ENCODE measurements at places on chromosomes 13 and 19. TPM values are rescaled to one million over a fixed set of nuclear protein-coding genes. Genes with fewer than 3 reads are reported as not detected.

Gene CYSLTR2
- 1.2 TPM for total RNA-seq

Gene MEF2B
- not detected for total RNA-seq

Gene SLITRK5
- not detected for total RNA-seq

Gene TNFSF13B
- total RNA-seq = 12.6 TPM

Gene LIM2
- total RNA-seq = not detected

Gene SGCG
- not detected for total RNA-seq

Gene CEACAM19
- total RNA-seq = 4.4 TPM

Gene ZNF254
- 14.3 TPM for total RNA-seq

Gene FAM187B
- not detected for total RNA-seq

Gene KL
- 2.5 TPM for total RNA-seq

Gene ZNF888
- total RNA-seq = 4.9 TPM

Gene MISP
- 680 TPM for total RNA-seq

Gene CACNG8
- total RNA-seq = not detected

Gene ZNF274
- 46.8 TPM for total RNA-seq

Gene HCST
- total RNA-seq = not detected

Gene ZNF90
- total RNA-seq = 5.4 TPM

Gene ZNF844
- 7.0 TPM for total RNA-seq

Gene TINCR
- 0.67 TPM for total RNA-seq

Gene ZNF681
- 0.66 TPM for total RNA-seq

Gene C19orf73
- total RNA-seq = 6.1 TPM

Gene SOX1
- total RNA-seq = not detected

Gene ZNF793
- total RNA-seq = 15.7 TPM

Gene KANK3
- total RNA-seq = 16.5 TPM

Gene STOML3
- total RNA-seq = not detected

Gene OLFM4
- total RNA-seq = 1,185 TPM

Gene ACTN4
- 360 TPM for total RNA-seq
